ENCODE measurements at places on chromosomes 1 and 21.

GRCh38 chr1:11541236-11541635 is 62.3 kb downstream of the DISP3 start:
- DNase-seq = no peak

DNA sequence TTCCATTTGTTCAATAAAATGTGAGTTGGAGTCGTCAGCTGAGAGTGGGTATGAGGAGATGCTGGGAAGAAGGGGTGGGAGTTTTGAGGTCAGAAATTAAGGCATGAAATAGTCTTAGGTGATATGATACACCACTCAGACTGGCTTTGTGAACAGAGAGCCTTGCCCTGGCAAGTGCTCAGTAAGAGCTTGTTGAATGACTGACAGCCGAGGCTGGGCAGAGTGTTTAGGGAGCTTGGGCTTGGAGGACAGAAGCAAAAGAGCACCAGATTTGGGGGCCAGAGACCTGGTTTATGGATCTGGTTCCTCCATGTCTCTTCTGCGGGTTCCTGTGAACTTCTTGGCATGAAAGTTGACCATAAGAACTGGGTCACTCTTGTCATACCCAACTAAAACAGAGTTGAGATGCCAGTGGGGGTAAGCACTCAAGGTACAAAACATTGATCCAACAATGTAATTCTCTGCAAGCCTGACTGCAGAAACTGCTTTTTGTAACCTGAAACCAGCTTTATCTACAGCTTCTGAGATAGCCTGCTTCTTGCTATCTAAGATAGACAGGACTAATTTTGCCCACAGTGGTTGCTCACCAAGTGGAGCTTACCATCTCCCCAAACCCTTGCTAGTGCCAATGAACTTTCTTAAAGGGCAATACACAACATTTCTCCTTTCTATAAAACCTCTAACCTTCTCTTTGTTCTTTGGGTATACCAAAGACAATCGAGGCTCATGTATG is 126.4 kb downstream of the TENT5C start:
- DNase-seq = no peak

DNA sequence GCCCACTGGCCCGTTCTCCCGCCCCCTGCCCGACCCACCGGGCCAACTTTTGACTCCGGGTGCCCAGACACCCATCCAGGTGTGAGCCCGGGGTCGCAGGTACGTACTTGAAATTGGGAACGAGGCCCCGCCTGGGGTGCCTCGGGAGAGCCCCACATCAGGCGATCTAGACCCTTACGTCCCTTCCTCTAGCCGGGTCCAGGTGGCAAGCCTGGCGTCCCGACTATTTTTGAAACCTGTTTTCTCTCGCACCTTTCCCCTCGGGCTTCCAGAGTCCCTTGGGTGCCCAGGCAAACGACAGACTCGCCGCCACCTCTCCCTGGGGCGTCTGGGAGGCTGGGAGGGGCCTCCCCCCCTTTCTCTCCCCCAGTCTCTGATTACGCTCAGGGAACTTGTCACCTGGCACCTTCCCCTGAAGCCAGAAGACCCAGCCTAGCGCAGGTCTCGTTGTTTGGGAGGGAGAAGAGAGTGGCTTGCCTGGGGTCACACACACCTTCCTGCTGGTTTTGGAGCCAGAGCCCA is 898 bp downstream of the LDLRAP1 start:
- no peak for DNase-seq

DNA sequence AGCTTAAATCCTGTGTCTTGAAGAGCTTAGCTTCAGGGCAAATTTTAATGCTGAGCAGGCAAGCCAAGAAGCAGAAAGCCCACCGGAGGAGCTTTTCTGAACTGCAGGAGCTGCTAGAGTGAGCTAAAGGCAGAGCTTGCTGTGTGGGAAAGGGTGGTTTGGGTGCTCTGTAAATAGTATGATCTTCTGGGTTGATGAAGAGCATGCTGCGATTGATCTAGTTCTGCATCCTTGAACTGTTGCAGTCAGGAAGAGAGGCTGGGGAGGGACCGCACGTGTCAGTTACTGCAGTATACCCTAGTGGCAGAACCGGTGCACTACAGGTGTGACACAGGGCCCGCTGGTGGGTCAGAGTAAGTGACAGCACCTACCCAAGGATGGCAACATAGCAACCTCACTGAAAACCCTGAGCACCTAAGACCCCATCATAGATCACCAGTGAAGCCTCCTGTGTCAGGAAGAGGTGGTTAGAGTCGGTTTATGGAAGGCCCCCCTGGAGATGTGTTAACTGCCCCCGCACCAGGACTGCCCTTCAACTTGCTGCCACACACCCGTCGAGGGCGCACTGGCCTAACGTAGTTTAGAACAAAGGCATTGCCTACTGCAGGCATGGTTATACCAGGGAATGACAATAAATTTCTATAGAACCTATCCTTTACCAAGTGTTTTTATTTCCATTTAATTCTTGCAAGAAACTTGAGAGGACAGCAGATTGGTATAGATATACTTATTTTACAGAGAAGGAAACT is 146.0 kb upstream of the KIAA0040 start:
- DNase-seq = peak; percentile 24

DNA sequence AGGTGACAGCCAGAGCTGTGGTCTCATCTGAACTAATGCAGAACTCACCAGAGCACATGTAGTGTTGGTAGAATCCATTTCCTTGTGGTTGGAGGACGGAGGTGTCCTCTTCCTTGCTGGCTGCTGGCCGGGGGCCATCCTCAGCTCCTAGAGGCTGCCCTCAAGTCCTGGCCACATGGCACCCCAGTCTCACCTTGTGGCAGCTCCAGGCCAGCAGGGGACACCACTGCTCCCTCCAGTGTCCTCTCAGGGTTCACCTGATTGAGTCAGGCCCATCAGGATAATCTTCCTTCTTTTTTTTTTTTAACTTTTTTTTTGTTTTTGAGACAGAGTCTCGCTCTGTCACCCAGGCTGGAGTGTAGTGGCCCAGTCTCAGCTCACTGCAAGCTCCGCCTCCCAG is 2.9 kb downstream of the KCNE1 start:
- DNase-seq = no peak
